ENCODE measurements at places on chromosomes 7 and 10. TPM values are rescaled to one million over a fixed set of nuclear protein-coding genes. Genes with fewer than 3 reads are reported as not detected.

The ELAPOR2 gene
- 6.4 TPM for total RNA-seq

The SLC26A3 gene
- not detected for total RNA-seq

The FAM149B1 gene
- total RNA-seq, result 6.6 TPM

The KCND2 gene
- 1.4 TPM for total RNA-seq
